ENCODE measurements at places on chromosomes 2 and 18. TPM values are rescaled to one million over a fixed set of nuclear protein-coding genes. Genes with fewer than 3 reads are reported as not detected.

- H3K36me3 ChIP-seq, result no peaks in the 10 kb centered on the region
- no peaks in the 10 kb centered on the region for H3K27me3 ChIP-seq
- H3K4me1 ChIP-seq, result no peaks in the 10 kb centered on the region
- H3K4me3 ChIP-seq, result no peak overlapping the region
- H3K27ac ChIP-seq, result no peak overlapping the region
Observed at GRCh38 chr18:10205151-10205550, 249.3 kb upstream of the APCDD1 start.

DNA sequence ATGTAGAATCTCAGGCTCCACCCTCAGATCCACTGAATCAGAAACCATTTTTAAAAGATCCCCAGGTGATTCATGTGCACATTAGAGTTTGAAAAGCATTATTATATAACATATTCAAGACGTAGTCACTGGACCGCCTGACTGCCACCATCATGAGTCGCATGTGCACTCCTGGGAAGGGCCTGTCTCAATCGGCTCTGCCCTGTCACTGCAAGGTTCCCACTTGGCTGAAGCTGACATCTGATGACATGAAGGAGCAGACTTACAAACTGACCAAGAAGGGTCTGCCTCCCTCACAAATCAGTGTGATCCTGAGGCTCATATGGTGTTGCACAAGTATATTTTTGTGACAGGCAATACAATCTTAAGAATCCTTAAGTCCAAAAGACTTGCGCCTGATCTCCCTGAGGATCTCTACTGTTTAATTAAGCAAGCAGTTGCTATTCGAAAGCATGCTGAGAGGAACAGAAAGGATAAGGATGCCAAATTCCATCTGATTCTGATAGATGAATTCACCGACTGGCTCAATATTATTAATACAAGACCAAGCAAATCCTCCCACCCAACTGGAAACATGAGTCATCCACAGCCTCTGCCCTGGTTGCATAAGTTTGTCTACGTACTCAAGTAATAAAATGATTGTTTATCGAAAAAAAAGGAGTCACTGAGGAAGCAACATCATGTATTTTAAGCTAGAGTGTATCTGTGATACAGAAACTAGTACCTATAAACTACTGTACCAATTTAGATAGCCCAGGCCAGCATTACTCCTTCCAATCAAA, 26.2 kb downstream of the ATAD2B start:
- H3K4me3 ChIP-seq, result peak overlapping the region; percentile 15
- H3K4me1 ChIP-seq, result peaks cover 21% of the 10 kb centered on the region
- no peaks in the 10 kb centered on the region for H3K27me3 ChIP-seq
- H3K36me3 ChIP-seq, result no peaks in the 10 kb centered on the region
- H3K27ac ChIP-seq, result peak overlapping the region; percentile 32

CRYGD gene
- total RNA-seq, result not detected

DNA sequence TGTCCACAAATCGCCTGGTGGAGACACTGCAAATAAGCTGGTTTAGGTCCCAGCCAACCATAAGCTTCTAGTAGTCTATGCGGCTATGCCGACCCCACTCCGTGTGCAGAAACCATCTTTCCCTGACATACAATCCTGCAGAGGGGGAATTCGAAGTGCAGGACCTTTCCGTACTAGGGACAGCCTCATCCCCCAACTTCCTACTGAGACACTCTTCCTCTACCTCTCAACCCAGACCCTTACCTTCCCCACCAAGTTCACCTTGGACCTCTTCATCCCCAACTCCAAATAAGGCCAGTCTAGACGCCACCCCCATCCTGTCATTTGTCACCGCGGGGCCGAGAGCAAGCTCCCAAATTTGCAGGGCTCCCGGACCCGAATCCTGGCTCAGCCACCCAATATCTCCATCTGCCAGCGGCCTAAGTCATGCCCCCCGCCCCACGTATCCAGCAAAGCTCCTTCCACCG, 496 bp downstream of the SUCLG1 start:
- no peaks in the 10 kb centered on the region for H3K27me3 ChIP-seq
- DNase-seq, result no peak
- no peaks in the 10 kb centered on the region for H3K36me3 ChIP-seq
- peak overlapping the region; percentile 58 for H3K27ac ChIP-seq

DNA sequence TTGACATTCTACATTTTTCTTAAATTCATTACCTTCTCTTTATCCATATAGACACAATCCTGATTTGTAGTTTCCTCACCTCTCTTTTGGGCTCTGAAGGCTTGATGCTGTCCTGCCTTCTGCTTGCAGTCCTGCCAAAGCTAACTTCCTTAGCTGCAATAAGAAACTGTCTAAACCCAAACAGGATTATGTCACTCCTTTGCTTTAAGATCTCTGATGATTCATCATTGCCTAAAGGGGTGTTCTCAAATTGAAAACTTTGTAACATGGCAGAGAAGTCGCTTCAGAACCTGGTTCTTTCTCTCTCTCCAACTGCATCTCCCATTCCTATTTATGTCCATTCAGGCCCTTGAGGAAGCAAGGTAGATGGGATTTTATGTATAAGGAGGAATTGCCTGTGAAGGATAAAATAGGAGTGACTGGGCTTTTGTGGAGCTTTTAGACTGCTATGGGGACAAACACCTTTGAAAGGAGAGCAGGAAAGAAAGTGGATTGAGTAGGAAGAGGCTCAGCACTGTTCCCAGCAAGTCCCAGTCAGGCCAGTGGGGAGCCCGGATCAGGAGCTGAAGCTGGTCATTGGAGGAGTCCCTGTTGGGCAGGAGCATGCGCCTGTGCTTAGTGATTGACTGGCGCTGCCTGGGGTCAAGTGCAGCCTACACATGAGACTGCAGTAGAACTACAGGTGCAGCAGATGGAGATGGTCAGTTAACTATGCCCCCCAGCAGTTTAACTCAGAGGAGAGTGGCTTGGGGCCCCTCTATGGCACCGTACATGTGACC, 390.6 kb downstream of the CTNNA2 start:
- no peaks in the 10 kb centered on the region for H3K36me3 ChIP-seq
- no peaks in the 10 kb centered on the region for H3K27me3 ChIP-seq
- no peak for DNase-seq
- H3K4me3 ChIP-seq, result no peak overlapping the region
- H3K4me1 ChIP-seq, result no peaks in the 10 kb centered on the region

LDAH gene
- total RNA-seq, result 25.7 TPM

DNA sequence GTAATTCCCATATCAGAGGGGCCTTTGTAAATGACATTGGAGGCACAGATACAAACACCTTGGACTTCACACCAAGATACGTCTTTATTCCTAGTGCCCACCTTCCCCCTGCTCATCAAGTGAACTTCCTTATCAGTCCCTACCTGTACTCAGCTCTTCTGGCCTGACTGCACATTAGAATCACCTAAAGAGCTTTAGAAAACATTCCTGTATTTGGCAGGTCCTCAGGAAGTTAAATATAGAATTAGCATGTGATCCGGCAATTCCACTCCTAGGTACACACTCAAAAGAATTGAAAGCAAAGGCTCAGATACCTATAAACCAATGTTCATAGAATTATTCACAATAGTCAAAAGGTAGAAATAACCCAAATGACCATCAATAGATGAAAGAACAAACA, 46.6 kb downstream of the ALK start:
- no peak overlapping the region for H3K27ac ChIP-seq
- H3K4me1 ChIP-seq, result peaks cover 17% of the 10 kb centered on the region
- peaks cover 34% of the 10 kb centered on the region for H3K27me3 ChIP-seq

GRCh38 chr18:62797329-62797728, 82.0 kb downstream of the PHLPP1 start:
- H3K27me3 ChIP-seq, result no peaks in the 10 kb centered on the region
- H3K4me3 ChIP-seq, result no peak overlapping the region
- peaks cover 7% of the 10 kb centered on the region for H3K4me1 ChIP-seq
- no peak overlapping the region for H3K27ac ChIP-seq
- DNase-seq, result no peak

DNA sequence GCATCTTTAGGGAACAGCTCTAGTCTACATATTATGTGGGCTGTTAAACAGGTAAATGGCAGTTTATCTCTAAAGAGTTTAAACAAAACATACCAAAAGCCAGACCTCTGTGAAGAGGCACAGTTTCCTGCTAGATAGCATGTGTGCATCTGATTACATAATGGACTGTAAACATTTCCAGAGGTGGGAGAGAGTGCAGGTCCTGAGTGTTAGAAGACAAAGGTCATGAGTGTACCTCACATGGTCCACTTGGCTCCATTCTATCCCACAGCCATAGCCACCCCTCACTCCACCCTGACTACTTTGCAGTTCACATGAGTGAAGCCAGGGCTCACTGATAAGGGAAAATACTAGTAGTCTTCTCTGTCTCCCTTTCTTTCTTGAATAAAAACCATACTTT, 233.4 kb downstream of the MTX2 start:
- H3K27me3 ChIP-seq, result 0 out of 2 replicates have a peak, but pooled peaks cover 10% of the 10 kb centered on the region
- H3K4me1 ChIP-seq, result no peaks in the 10 kb centered on the region
- H3K4me3 ChIP-seq, result no peak overlapping the region
- DNase-seq, result no peak
- no peak overlapping the region for H3K27ac ChIP-seq

DNA sequence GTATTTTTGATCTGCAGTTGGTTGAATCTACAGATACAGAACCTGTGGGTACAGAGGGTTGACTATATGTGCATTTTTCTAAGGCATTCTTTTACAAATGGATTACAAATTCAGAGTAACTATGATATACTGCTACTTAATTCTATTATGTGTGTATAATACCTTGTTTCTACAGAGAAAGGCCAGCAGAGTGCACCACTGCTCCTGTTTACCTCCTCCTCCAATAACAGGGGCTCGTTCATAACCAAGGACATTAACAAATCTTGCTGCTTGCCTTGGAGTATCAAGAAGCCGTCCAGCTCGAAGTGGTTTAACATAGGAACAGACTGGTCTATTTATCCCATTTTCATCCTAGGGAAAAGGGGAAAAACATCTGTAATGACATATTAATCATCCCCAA, 16.4 kb downstream of the CEP76 start:
- H3K27me3 ChIP-seq, result no peaks in the 10 kb centered on the region
- no peak overlapping the region for H3K27ac ChIP-seq
- H3K4me1 ChIP-seq, result no peaks in the 10 kb centered on the region

DNA sequence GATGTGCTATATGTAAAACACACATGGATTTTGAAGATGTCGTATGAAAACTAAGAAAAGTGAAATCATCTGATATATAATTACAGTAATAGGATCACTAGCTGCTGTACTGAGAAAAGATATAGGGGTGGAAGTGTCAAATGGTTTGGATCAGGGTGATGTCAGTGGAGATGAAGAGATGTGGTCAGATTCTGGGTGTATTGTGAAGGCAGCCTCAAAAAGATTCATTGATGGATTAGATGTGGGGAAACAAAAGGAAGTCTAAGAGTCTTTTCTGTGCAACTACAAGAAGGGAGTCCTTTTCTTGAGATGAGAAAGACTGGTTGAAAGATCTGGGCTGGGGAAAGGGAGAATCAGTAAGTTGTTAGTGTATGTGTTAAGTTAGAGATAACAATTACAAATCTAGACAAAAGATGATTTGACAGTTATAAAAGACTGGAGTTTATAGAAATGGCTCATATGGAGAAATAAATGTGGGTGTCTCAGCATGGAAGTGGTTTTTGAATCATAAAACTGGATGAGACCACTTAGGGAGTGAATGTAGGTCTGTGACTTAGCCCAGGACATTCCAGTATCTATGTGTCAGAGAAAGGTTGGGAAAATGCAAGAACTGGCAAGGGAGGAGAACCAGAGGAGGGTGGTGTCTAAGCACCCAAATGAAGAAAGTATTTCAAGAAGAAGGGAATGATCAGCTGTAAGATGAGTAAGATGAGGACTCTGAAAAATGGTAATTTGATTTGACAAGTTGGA, 347.4 kb downstream of the PARD3B start:
- no peaks in the 10 kb centered on the region for H3K4me1 ChIP-seq
- H3K4me3 ChIP-seq, result no peak overlapping the region
- no peak for DNase-seq
- H3K27me3 ChIP-seq, result no peaks in the 10 kb centered on the region

DNA sequence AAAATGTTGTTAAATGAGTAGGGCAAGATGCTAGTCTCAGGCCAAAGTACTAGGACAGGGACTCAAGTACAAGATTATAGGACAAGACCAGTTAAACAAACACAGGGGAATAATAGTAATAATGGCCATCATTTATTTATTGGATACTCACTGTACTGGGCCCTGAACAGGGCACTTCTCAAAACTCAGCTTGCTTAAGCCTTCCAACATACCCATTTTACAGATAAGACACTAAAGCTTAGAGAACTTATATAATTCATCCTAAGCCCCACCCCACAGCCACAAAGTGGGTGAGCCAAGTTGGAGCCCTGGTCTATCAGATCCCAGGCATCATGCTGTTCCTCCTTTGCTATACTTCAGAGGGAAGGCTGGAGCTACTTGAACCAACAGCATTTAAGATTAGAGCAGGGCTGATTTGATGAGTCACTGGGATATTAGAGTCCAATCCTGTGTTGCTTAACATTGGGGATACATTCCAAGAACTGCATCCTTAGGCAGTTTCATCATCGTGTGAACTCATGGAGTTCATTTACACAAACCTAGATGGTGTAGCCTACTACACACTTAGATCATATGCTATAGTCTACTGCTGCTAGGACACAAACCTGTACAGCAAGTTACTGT, 153.6 kb downstream of the MTCL1 start:
- no peak overlapping the region for H3K27ac ChIP-seq
- no peaks in the 10 kb centered on the region for H3K27me3 ChIP-seq
- no peak for DNase-seq

GRCh38 chr2:231680285-231680991, 27.9 kb upstream of the PTMA start:
- peaks cover 69% of the 10 kb centered on the region for H3K4me1 ChIP-seq
- H3K27me3 ChIP-seq, result no peaks in the 10 kb centered on the region
- no peak for DNase-seq
- H3K27ac ChIP-seq, result peak overlapping the region; percentile 100

- peak; percentile 4 for DNase-seq
- H3K4me3 ChIP-seq, result peak overlapping the region; percentile 80
- peaks cover 27% of the 10 kb centered on the region for H3K4me1 ChIP-seq
- H3K27ac ChIP-seq, result peak overlapping the region; percentile 97
- H3K36me3 ChIP-seq, result peaks cover 11% of the 10 kb centered on the region
Observed at GRCh38 chr2:32357318-32358110, 691 bp downstream of the BIRC6 start.

ARHGEF4 gene
- total RNA-seq, result 26.6 TPM

GRCh38 chr2:12326449-12327190, 390.1 kb upstream of the TRIB2 start:
- H3K4me3 ChIP-seq, result no peak overlapping the region
- H3K27ac ChIP-seq, result no peak overlapping the region
- H3K36me3 ChIP-seq, result no peaks in the 10 kb centered on the region
- H3K4me1 ChIP-seq, result no peaks in the 10 kb centered on the region
- DNase-seq, result no peak

DNA sequence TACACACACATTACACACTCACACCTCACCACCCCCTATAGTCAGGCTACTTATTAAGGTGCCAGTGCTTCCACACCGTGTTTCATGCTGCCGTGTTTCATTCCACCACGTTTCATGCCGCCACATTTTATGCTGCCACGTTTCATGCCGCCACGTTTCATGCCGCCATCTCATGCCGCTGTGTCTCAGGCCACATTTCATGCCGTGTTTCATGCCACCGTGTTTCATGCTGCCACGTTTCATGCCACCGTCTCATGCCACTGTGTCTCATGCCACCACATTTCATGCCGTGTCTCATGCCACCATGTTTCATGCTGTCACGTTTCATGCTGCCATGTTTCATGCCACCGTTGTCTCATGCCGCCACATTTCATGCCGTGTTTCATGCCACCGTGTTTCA, 65.1 kb downstream of the MBOAT2 start:
- no peak overlapping the region for H3K4me3 ChIP-seq
- H3K27ac ChIP-seq, result no peak overlapping the region
- no peaks in the 10 kb centered on the region for H3K36me3 ChIP-seq
- no peaks in the 10 kb centered on the region for H3K4me1 ChIP-seq
- DNase-seq, result no peak

All from HCT116 (cell line).